DMS79 treated with DMSO at 0.1 percent for 48 hours (cell line): ENCODE measurements at places on chromosomes 6 and 20.
A peak's percentile ranks its signal among the peaks of the same experiment; 100 is the strongest.

- DNase-seq, result no peak
Observed at GRCh38 chr20:43976547-43976946, 61.9 kb downstream of the TOX2 start.

DNA sequence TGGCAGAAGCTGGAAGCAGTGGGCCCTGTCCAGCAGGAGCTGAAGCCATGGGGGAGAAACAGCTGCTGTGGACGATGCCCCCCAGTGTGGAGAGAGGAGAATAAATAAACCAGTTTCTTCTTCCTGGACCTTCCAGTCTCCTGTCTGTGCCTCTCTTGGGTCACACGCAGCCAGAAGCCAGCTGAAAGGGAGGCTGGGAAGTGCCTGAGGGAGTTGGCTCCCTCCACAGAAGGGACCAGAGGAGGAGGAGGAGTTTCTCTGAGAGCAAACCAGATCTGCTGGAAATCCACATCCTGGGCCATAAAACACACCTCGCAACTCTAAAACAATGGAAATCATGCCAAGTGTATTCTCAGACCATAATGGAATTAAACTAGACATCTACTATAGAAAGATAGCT, 577.0 kb downstream of the CDH26 start:
- no peak for DNase-seq

DNA sequence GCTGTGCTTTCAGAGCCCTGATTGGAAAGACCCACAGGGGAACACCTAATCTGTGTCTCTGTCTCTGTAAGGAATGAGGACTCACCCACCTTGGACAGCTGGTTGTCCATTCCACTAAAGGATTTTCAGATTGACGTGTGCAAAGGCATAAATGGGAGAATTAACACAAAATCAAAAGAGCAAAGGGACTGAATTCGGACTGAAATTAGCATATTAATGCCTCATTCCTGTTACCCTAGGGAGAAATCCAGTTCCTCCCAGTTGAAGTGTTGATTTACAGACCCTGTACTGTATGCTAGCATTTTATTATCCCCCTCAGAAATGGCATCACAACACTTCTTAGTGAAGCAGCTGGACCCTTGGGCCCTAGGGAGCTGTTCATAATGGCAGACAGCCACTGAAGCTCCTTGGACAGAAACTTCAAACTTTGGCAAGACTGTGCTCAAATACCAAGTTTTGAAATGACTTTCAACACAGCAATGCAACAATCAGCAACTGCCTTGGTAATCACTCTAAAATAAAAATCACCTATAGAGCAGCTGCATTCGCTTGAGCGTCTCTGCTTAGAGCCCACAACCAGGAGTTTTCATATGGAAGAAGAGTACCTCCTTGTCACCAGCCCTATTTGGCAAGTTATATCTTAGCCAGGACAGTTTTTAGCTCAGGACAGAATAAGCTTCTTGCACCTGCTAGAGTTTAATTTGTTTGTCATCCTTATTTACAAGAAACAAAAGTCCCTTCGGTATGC, 118.1 kb downstream of the TRDN start:
- no peak for DNase-seq

DNA sequence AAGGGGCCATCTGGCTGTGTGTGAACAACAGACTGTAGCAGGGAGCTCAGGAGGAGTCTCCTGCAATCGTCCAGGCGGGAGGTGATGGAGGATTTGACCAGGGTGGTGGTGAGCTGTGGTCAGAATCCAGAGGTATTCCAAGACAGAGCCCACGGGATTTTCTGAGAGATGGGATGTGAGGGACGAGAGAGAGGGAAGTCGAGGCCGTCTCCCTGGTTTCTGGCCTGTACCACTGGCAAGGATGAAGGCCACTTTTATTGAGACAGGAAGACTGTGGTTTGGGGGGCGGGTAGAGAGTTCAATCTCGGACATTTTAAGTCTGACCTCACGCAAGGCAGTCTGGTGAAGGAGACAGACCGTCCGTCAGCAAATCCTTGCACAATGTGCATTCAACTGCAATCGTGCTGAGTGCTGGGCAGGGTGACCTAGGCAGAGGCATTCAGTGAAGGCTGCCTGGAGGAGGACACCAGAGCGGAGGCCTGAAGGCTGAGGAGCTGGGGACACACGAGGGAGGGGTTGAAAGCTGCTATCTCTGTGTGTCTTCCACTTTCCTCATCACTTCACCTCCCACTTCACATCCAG, 53.9 kb downstream of the PREX1 start:
- no peak for DNase-seq

DNA sequence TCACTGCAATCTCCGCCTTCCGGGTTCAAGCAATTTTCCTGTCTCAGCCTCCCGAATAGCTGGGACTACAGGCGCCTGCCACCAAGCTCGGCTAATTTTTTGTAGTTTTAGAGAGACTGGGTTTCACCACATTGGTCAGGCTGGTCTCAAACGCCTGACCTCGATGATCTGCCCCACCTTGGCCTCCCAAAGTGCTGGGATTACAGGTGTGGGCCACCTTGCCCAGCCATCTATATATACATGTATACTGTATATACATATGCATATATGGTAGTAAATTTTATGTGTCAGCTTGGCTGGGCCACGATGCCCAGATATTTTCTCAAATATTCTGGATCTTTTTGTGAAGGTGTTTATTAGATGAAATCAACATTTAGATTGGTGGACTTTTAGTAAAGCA, 18.8 kb downstream of the RBL1 start:
- no peak for DNase-seq

DNA sequence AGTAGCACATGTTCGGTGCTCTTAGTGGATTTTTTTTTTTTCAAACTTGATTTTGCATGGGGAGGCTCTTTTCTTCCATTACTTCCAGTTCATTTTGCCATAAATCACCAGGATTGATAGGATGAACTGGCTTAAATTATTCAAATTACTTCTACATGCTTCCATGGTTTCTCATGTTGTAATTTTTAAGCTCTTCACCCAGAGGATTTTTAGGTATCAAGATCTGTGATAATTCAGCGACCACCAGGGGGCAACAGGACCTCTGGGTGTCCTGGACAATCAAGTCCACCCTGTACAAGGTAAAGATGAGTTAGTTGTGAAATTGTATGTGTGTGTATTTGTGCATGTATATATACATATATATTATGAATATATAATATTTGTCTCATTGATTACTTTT, 4.2 kb upstream of the EPHA7 start:
- DNase-seq, result no peak

DNA sequence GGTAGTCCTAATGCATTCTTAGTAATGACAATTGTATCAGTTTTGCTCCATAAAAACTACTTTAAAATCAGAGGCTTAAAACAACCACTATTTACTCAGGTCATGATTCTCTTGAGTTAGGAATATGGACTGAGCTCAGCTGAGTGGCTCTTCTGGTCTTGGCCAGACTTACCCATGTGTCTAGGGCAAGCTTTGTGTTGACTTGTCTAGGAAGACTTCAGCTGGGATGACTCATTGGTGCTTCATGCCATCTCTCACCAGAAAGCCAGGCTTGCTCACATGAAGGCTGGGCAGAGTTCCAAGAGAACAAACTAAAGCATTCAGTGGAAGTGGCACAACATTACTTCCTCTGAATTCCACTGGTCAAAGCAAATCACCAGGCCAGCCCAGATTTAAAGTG, 155.3 kb downstream of the DHX35 start:
- DNase-seq, result no peak

DNA sequence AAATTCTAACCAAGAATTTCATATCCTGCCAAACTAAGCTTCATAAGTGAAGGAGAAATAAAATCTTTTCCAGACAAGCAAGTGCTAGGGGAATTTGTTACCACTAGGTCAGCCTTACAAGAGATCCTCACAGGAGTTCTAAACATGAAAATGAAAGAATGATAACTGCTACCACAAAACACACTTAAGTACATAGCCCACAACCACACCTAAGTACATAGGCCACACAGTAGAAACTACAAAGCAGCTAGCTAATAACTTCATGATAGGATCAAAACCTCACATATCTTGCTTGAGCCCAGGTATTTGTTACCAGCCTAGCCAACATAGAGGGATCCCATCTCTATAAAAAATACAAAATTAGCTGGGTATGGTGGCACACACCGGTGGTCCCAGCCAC, 50.4 kb downstream of the IRAK1BP1 start:
- DNase-seq, result no peak

DNA sequence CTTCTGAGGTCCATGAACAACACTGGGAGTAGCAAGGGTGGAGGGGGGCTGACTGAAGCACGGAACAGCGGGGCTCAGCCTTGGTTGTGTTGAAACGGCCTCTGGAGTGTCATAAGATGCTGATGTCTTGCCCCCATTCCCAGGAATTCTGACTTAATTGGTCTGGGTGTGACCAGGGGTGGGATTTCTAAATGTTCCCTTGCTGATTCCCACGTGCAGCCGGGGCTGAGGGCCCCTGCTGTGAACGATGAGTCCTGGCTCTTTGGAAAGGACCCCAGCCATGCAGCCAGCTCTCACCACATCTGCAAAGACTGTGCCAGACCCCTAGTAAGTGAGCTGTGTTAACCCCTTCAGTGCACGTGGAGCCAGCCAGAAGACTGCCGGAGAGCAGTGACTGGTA, 28.6 kb upstream of the FAM50B start:
- DNase-seq, result no peak

GRCh38 chr20:59042151-59042795, at the start of gene PRELID3B:
TSS of gene PRELID3B (minus strand) at chr20:59042786. CDS start at chr20:59042730, 56 bp downstream.
- DNase-seq, result no peak

DNA sequence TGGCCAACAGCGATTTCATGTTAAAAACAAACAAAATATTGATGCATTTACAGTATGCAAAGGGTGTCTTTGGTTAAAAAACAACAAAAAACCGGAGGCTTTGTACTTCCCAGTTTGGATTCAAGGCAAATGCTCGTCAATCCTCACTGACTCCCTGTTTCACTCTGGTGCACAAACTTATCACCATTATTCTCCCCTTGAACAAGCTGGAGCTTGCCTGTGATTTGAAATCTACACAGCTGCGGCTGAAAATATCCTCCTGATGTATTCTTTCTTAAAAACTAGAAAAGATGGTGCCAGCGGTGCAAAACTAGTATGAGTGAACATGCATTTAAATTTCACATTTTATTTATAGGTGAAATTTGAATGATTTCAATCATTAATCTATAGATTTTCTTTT, 3.3 kb downstream of the PERP start:
- peak; percentile 90 for DNase-seq

- DNase-seq, result no peak
Observed at GRCh38 chr6:1536526-1537429, 72.9 kb upstream of the FOXC1 start.

- DNase-seq, result no peak
Observed at GRCh38 chr6:139368661-139369060, 5.8 kb downstream of the CITED2 start.

DNA sequence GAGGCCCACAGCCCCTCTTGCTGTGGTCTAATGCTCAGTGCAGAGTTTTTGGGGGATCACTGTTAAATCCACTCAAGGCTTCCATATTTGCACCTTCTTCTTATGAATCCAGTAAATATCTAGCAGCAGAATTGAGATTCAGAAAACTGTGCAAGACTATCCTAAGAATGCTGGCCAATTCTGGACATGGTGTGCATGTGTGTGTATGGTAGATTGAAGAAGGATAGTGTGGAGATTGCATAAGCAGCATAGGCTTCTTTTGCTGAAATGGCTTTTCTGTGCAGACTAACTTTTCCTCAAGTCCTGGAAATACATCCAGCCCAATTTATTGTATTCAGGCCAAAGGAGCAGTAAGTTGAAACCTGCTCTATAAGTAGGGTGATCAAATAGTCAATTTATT, 39.7 kb downstream of the FBXO9 start:
- no peak for DNase-seq

- no peak for DNase-seq
Observed at GRCh38 chr20:32958574-32958973, 45.7 kb downstream of the SUN5 start.

GRCh38 chr6:154106251-154106650, 67.2 kb downstream of the OPRM1 start:
- no peak for DNase-seq

DNA sequence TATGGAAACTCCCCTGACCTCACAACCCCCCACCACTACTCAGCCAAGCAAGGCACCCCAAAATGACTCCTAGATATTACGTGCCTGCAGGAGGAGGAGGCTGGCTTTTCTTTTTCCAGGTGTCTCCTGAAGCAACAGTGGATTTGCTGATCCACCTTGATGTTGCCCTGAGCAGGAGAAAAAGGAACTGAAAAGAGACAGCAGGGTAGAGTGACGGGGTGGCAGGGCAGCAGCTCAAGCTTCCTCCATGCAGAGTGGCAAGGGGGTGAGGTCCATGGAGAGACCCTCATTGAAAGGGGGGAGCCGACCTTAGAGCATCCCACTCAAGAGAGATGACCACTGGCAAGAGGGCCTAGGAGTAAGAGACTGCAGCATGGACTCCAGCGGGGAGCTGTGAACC, 112.0 kb upstream of the SIRPA start:
- DNase-seq, result no peak

DNA sequence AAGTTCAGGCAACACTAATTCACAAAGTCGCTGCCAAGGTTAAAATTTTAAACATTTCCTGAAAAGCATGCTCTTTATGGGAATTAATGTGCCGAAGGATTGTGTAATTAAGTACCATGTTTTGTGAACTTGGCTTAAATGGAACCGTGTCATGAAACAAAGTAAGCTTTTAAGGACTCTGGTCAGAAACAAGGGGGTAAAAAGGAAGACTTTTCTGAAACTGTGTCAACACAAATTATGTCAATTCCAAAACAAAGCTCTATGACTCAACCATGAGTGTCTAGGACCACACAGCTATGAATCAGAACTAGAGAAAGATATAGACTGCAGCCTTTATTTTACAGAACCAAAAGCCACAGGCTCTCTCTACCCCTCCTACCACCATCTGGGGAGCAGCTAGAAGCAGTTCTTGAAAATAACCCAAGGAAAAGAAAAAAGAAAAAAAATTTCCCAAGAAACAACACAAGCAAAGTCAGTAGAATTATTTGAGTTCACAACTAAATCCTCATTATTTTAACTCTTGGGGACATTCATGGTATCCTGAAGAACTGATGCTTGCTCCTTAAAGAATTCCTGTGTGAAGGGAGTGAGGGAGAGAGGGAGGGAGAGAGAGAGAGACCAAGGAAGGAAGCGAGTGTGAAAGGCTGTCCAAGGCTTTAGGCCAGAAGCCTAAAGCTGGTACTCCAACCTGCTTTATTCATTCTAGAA, 81.9 kb downstream of the ZMYND8 start:
- no peak for DNase-seq

DNA sequence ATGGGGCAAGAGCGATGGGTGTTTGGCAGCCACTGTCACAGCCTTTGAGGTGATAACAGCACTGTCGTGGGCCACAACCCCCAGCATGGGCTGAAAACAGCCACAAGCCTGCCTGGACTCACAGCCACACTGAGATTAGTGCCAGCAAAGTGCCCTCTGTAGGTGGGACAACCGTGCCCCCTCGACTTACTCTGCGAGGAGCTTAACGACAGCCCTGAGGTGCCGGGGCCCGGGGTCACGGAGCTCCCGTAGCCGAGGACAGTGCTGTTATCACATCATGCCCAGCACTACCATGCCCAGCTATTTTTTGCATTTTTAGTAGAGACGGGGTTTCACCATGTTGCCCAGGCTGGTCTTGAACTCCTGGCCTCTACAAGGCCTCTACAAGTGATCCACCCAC, 36.6 kb downstream of the SUMO4 start:
- no peak for DNase-seq
